Activated naive CD4-positive, alpha-beta T cell treated with anti-CD3 and anti-CD28 coated beads, Interleukin-2, amount 10 ng/mL, durations not matched to agents 7 days and 5 days (primary cell): ENCODE measurements at places on chromosomes 16 and 17.

GRCh38 chr17:223723-224471 is 42.4 kb upstream of the DOC2B start:
- DNase-seq: peak; percentile 11
- H3K4me3 ChIP-seq: no peak overlapping the region
- H3K4me1 ChIP-seq: no peaks in the 10 kb centered on the region
- no peaks in the 10 kb centered on the region for H3K36me3 ChIP-seq
- peaks cover 3% of the 10 kb centered on the region for H3K27me3 ChIP-seq

- H3K27me3 ChIP-seq: no peaks in the 10 kb centered on the region
- no peak overlapping the region for H3K27ac ChIP-seq
- peaks cover 60% of the 10 kb centered on the region for H3K4me1 ChIP-seq
These were observed 16.1 kb downstream of the WIPI1 start for GRCh38 chr17:68441070-68441770.

DNA sequence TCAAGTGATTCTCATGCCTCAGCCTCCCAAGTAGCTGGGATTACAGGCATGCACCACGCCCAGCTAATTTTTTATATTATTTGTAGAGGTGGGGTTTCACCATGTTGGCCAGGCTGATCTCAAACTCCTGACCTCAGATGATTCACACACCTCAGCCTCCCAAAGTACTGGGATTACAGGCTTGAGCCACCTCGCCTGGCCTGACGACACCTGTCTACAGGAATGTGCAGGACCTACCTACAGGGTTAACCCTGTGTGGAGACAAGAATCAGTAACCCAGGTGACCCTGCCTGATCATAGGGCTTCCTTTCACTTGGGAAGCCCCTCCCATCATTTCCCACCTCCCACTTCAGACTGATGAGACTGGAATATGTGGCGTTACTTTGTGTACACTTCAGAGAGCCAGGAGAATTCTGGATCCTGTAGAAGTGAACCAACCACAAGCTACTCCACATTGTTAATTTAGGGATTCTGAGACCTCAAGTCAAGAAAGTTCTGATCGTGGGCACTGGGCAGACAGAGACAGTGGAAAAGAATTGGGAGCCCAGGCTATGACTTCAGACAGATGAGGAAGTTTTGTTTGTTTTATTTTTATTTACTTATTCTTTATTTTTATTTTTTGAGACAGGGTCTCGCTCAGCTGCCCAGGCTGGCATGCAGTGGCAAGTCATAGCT is 5.7 kb upstream of the MILR1 start:
- H3K36me3 ChIP-seq: peaks cover 9% of the 10 kb centered on the region
- peak overlapping the region; percentile 84 for H3K27ac ChIP-seq
- no peak for DNase-seq
- peaks cover 6% of the 10 kb centered on the region for H3K27me3 ChIP-seq

DNA sequence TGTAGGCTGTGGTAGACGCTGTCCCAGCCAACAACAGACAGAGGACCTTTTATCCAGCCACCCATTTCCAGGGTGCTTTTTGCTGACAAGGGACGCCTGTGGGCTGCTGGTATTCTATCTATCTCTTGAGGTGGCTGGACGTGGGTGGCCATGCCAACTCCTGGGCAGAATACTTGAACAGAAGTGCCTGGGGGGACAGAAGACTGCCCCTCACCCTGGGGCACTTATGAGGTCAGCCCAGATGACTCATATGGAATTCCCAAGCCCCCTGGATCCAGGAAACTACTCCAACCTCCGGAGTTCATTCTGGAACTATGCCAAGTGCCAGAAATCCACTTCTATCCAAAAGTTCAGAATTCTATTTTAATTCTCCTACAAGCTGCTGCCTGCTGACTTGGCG is 61.3 kb downstream of the CDRT4 start:
- no peaks in the 10 kb centered on the region for H3K4me1 ChIP-seq
- peaks cover 4% of the 10 kb centered on the region for H3K27me3 ChIP-seq
- no peak overlapping the region for H3K27ac ChIP-seq
- H3K36me3 ChIP-seq: no peaks in the 10 kb centered on the region
- no peak overlapping the region for H3K4me3 ChIP-seq

DNA sequence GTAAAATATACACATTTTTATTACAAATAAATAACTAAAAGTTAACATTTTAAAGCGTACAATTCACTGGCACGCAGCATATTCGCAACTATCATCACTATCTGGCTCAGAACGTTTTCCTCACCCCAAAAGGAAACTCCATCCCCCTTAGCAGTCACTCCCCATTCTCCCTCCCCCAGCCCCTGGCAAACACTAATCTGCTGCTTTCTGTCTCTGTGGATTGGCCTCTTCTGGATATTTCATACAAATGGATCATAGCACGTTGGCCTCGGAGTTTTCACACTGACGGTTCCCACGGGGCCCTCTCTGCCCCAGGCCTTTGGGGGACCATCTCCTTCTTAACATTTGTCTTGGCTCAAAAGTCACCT is 64.6 kb downstream of the RTN4RL1 start:
- H3K4me3 ChIP-seq: no peak overlapping the region
- no peaks in the 10 kb centered on the region for H3K36me3 ChIP-seq
- no peak overlapping the region for H3K27ac ChIP-seq
- H3K4me1 ChIP-seq: no peaks in the 10 kb centered on the region
- H3K27me3 ChIP-seq: peaks cover 7% of the 10 kb centered on the region

GRCh38 chr17:65402513-65403496 is 158.6 kb downstream of the AXIN2 start:
- H3K4me1 ChIP-seq: no peaks in the 10 kb centered on the region
- H3K27ac ChIP-seq: no peak overlapping the region
- no peak for DNase-seq
- no peak overlapping the region for H3K4me3 ChIP-seq
- peaks cover 8% of the 10 kb centered on the region for H3K27me3 ChIP-seq
- no peaks in the 10 kb centered on the region for H3K36me3 ChIP-seq

- no peak for DNase-seq
- no peaks in the 10 kb centered on the region for H3K27me3 ChIP-seq
- no peak overlapping the region for H3K4me3 ChIP-seq
- no peak overlapping the region for H3K27ac ChIP-seq
- H3K36me3 ChIP-seq: no peaks in the 10 kb centered on the region
These were observed 480.6 kb downstream of the TMEM114 start for GRCh38 chr16:8109510-8110369.

DNA sequence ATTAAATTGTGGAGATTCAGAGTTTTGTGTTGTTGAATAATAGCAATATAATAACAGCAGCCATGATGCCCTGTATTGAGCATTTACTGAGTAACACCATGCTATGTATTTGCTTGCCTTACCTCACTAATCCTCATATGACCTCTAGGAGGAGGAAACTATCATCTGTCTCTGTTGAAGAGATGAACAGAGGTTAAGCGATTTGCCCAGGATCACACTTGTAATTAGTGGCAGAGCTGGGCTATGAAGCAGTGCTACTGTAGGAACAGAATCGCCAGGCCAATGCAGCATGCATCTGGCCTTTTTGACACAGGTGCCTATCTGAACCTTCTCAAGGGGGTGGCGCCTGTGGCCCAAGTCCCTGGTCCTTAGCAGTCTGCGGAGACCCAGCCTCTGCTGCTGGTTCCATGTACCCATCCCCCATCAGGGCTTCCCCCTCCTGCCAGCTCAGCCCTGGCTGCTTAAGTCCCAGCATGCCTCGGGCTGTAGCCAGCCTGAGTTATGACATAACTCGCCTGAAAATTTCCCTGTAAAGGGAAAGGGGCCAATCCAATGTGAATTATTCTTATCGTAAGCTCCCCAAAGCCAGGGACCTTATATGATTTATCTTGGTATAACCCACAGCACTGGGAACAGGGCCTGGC is 50.4 kb upstream of the HS3ST2 start:
- DNase-seq: no peak
- H3K27ac ChIP-seq: no peak overlapping the region
- no peaks in the 10 kb centered on the region for H3K4me1 ChIP-seq
- no peaks in the 10 kb centered on the region for H3K27me3 ChIP-seq
- no peak overlapping the region for H3K4me3 ChIP-seq
- no peaks in the 10 kb centered on the region for H3K36me3 ChIP-seq

- no peaks in the 10 kb centered on the region for H3K4me1 ChIP-seq
- no peak overlapping the region for H3K4me3 ChIP-seq
- no peaks in the 10 kb centered on the region for H3K36me3 ChIP-seq
- no peak for DNase-seq
- H3K27me3 ChIP-seq: no peaks in the 10 kb centered on the region
These were observed 1011.6 kb downstream of the KCNJ18 start for GRCh38 chr17:22703786-22704441.

- no peak overlapping the region for H3K4me3 ChIP-seq
- H3K27me3 ChIP-seq: no peaks in the 10 kb centered on the region
- no peak overlapping the region for H3K27ac ChIP-seq
- H3K4me1 ChIP-seq: peaks cover 2% of the 10 kb centered on the region
- peaks cover 31% of the 10 kb centered on the region for H3K36me3 ChIP-seq
- no peak for DNase-seq
These were observed 12.8 kb downstream of the ATP2A3 start for GRCh38 chr17:3951420-3951819.

DNA sequence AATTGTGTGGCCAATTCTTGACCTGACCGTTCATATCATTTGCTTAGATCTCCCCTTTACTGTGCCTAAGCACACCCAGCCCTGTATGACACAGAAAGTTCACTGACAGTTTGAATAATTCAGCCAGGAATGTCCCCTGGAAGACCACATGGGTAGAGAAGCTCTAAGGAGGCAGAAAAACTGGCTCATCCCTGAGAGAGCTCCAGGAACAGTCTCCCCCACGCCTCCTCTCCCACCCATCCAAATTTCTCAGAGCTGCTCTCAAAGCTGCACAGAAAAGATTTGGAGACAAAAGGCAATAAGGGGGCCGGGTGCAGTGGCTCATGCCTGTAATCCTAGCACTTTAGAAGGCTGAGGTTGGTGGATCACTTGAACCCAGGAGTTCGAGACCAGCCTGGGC is 11.2 kb downstream of the PRAC1 start:
- peaks cover 6% of the 10 kb centered on the region for H3K4me1 ChIP-seq
- DNase-seq: no peak
- H3K27ac ChIP-seq: no peak overlapping the region
- no peaks in the 10 kb centered on the region for H3K36me3 ChIP-seq

DNA sequence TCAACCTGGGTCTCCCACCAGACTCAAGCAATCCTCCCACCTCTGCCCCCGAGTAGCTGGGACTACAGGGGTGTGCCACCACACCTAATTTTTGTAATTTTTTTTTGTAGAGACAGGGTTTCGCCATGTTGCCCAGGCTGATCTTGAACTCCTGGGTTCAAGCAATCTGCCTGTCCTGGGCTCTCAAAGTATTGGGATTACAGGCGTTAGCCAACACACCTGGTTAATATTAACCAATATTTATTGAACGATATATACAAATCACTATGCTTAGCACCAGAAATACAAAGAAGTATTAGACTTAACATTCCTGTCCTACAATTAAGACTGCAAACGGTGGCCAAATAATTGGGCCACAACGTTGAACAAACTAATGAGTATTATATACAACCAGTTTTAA is 4.2 kb downstream of the MBTD1 start:
- peaks cover 57% of the 10 kb centered on the region for H3K4me1 ChIP-seq
- DNase-seq: no peak
- peaks cover 42% of the 10 kb centered on the region for H3K36me3 ChIP-seq
- H3K27me3 ChIP-seq: no peaks in the 10 kb centered on the region
- H3K27ac ChIP-seq: no peak overlapping the region
- no peak overlapping the region for H3K4me3 ChIP-seq

DNA sequence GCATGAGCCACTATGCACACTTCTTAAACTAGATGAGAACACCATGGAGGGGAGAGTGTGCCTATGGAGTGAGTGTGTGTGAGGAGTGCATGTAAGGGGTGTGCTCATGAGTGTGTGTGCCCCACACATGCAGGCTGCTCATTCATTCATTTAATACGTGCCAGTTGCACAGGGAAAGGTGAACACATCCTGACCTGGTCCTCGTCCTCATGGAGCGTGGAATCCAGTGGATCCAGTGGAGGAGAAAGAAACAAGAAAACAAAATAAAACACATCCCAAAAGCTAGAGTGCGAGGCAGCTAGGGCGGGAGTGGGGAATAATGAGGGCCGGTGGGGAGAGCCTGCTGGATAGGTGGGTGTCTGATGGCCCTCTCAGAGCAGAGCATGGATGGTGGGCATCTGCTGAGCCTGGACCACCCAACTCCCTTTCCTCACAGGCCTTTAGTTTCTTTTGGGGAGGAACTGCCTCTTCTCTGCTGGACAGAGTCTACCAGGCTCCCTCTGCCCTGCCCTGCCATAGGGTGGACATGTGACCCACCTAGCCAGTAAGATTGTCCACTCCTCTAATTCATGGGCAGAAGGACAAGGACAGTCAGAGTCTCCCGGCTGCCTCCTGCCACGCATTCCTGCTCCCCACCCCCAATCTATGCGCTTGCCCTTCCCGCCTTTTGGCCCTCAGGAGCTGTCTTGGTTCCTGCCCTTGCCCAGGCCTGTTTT is 204.3 kb downstream of the RAB11FIP4 start:
- no peak overlapping the region for H3K4me3 ChIP-seq
- H3K27me3 ChIP-seq: peaks cover 6% of the 10 kb centered on the region
- H3K27ac ChIP-seq: no peak overlapping the region
- no peak for DNase-seq
- H3K36me3 ChIP-seq: no peaks in the 10 kb centered on the region

DNA sequence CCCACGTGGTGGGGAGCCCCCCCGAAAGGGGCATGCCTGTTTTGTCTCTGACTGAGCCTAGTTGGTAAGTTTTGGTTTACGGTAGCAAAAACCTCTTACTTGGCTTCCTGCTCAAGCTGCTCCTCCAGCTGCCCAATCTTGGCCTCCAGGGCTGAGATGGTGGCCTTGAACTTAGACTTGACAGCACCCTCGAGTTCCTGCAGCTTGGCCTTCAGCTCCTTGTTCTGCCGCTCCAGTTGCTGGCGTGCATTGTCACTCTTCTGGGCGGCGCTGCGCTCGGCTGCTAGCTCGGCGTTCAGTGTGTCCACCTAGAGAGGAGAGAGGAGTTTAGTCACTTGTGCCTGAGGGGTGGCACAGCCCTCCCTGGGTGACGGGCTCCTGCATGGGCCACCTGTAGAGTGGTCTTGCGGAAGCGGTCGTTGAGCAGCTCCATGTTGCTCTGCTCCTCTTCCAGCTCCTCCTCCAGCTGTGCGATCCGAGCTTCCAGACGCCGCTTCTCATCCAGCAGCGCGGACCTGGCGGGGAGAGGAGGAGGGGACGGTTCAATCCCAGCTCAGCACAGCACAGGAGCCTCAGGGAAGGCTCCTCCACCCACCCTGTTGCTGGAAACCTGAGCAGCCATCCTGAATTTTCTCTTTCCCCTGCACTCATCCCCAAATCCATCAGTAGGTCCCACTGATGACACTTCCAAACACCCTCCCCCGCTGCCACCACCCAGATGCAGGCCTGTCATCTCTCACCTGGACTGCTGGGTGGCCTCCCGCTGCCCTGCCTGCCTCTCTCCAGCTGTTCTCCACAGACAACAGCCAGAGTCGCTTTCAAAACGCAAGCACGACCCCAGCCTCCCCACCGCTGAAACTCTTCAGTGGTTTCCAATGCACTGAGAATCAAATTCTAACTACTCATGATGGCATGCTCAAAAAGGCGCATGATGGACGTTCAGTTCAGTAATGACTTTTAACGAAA is 44.6 kb downstream of the NDEL1 start:
- H3K36me3 ChIP-seq: peaks cover 49% of the 10 kb centered on the region
- H3K27ac ChIP-seq: no peak overlapping the region
- no peak for DNase-seq
- H3K27me3 ChIP-seq: no peaks in the 10 kb centered on the region
- H3K4me1 ChIP-seq: no peaks in the 10 kb centered on the region
